ENCODE measurements at places on chromosomes 5 and 9.
A peak's percentile ranks its signal among the peaks of the same experiment; 100 is the strongest.

- no peak for DNase-seq
These were observed 69.3 kb upstream of the CXCL14 start for GRCh38 chr5:135648116-135648515.

GRCh38 chr5:174844971-174845370 is 120.6 kb downstream of the MSX2 start:
- no peak for DNase-seq

DNA sequence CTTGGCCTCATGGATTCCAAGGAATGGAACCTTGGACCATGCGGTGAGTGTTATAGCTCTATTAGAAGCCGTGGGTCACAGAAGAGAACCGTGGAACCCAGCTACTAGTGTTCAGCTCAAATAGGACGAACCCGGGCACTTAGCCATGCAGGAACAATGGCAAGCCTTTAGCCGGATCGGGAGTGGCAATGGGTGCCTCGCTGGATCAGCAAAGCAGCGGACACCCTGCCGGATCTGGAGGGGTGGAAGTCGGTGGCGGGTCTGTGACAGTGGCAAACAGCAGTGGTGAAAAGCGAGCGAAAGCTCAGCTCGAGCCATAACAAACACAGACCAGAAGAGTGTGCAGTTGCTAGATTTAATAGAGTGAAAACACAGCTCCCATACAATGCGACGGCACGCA is 2.4 kb upstream of the CDO1 start:
- DNase-seq: no peak

- DNase-seq: peak; percentile 77
These were observed 694 bp upstream of the PHPT1 start for GRCh38 chr9:136848393-136849037.

- DNase-seq: no peak
These were observed 24.5 kb upstream of the SARDH start for GRCh38 chr9:133762488-133763271.

DNA sequence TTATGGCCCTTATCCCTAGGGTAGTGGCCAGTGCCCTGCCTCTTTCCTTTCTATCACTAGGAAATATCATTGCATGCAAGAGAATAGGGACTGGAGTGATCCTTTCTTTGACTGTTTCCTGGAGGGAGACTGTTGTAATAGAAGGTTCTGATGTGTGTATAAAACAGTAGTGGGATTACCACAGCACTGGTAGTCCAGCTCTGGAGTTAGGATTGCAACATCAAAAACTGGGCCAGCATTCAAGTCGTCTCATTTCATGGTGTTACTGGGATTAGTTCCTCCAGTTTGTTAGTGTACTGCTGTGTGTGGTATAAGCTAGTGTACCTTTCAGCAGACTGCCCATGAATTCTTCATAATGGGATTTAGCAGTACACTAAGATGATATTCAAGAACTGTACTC is 45.8 kb downstream of the KIAA1958 start:
- DNase-seq: no peak

DNA sequence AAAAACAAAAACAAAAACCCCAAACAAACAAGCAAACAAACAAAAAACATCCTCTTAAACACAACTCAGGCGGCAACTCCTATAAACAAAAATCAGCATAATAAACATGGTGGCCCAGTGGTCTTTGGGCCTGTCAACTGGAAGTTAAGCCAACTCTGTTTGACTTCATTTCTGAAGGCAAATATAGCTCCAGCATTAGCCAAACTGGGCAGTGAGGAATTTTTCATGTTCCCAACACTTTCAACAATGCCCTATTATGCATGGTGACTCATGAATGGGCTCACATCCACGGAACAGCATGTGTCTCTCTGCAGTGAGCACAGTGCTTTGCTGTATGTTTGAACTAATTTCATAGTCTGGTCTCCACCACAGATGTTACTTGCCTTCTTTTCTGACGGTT is 143.9 kb upstream of the STC2 start:
- DNase-seq: no peak

- DNase-seq: no peak
These were observed 96.8 kb downstream of the ZNF608 start for GRCh38 chr5:124649491-124650146.

GRCh38 chr5:72156946-72157624 is 49.8 kb downstream of the MAP1B start:
- no peak for DNase-seq

DNA sequence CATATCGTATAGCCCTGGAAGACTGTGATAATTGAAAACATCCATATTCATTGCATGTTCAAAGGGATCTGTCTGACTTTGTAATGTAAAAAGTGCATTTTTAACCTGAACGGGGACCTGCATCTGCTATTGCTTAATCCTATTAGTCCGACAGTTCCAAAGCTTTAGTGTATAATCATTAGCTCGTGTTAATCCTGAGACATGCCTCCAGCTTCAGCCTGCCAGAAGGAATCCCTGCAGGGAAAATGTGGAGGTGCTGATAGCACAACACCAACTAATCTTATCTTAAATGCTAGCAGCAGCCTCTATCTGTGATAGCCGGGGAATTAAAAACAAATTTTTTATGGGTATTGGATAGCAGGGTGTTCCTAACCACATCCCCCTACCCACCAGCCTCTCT is 495.2 kb downstream of the TLE4 start:
- no peak for DNase-seq

DNA sequence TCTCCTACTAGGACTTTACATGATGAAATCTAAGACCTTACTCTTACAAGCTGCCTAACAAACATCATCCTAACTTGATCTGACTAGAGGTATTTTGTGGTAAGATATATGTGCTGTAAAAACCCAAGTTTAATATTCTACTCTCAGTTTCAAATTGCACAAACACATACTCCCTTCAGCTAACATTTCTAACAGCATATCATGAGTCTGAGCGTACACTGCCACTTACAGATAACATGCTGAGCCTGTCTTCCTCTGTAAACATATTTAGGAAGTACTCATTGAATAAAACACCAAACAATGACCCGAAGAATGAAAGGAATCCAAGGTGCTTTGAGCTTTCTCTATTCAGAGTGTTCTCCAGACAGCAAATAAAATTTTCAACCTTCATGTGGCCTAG is 7.9 kb upstream of the ESM1 start:
- DNase-seq: no peak

DNA sequence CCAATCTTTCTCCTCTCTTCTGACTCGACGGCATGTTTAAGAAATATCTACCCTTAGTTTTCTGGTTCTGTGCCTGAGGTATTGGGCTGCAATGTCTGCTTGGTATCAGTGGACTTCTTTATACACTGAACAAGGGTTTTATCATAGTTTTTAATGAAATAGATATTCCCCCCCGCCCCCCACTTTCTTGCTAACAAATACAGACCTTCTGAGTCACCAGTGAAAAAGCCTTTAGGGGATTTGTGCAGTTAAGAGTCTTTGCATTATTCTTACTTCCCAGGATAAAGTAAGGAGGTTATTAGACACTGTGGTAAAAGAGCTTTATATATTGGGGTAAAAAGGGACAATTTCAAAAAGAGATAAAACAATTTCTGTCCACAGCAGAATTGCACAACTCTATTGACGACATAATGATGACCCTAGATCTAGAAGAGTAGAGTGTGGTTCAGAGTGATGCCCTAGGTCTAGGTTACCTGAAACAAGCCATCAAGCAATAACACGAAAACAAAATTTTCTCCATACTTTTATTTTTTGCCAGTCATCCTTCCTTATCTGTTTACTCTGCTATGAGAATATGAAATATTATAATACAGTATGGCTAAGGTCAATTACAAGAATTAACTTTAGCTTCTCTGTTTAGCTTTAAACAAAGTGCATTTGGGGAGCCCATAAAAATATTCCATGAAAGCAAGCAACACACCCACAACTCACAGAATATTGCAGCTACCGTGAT is 110.7 kb downstream of the PLK2 start:
- no peak for DNase-seq

- no peak for DNase-seq
These were observed 27.6 kb downstream of the ATP10B start for GRCh38 chr5:160824301-160825001.

DNA sequence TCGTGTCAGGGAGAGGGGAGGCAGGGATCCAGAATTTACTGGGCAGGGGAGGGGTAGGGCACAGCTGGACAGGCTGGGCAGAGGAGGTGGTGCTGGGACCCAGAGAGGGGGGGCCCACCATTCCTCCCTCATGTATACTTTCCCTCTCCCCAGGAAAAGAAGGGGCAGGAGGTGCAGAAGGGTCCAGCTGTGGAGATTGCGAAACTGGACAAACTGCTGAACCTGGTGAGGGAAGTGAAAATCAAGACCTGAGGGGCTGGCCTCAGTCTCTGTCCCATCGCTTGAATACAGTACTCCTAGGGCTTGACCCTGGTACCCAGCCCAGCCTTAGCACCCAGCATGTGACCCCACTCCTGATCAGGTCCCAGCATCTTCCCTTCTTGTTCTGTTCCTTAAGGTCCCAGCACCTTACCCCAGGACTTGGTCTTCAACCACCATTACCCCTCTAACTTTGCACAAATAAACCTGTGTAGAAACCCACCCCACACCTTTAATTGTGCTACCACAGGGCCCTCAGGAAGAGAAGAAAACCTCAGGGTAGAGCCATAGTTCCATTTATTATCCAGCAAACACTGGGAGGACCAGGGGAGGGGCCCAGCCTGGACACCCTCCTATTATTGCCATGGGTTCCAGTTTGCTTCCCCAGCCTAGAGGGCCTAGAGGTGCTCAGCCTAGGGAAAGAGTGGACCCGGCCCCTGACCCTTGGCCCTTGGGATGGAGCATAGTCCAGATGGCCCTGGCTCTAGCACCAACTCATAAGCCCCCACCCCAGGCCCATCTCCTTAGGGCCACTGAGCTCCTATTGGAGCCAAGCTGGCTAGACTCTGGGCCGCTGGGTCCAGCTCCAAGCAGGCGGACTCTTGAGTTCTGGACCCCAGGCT is 2.0 kb downstream of the ENHO start:
- DNase-seq: no peak

- DNase-seq: no peak
These were observed 206.4 kb downstream of the NXNL2 start for GRCh38 chr9:88741335-88741734.

DNA sequence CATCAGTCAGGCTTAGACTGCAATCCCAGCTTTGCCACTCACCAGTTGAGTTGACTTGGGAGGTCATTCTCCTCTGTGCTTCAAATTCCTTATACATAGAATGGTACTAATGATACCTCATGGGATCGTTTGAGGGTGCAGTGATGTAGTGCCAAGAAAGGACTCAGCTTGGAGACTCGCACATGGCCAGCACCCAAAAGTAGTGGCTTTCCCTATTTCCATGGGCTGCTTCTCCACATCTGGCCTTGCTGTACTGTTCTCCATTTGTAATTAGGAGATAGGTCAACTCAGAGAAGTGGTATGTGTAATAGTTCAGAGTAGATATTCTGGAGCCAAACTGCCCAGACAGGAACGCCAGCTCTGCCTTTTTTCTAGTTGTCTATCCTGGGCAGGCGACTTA is 5.5 kb downstream of the CCL19 start:
- DNase-seq: no peak

- DNase-seq: no peak
These were observed 11.7 kb upstream of the EGR1 start for GRCh38 chr5:138453590-138453989.

DNA sequence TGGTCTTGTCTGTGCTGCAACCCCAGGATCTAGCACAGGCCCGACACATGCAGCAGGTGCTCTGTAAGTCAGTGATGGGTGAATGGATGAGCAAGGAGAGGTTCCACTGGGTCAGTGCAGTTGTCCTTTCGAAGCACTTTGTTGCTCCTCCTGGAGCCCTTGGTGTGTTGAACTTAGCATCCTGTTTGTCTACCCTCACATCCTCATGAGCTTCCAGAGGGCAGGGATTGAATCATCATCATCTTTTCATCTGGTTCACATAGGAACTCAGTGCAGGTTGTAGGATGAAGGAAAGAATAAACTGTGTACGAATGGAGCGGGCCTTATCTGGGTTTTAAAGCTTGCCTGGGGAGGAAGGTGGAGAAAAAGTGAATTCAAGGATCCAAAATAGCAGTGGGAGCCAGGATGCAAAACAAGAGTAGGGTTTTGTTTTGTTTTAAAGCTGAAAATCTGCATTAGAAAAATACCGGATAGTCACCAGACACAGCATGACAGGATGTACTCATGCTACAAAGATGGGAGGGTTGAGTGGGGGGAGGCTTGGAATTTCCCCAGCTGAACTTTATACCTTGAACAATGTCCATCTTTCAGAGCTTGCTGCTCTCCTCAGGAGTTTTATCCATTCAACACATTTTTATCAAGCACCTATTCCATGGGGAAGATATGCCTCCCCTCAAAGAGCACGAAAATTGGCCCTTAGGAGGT is 55.8 kb downstream of the PTTG1 start:
- DNase-seq: no peak

- DNase-seq: no peak
These were observed 149.2 kb upstream of the KLF9 start for GRCh38 chr9:70563431-70564204.

DNA sequence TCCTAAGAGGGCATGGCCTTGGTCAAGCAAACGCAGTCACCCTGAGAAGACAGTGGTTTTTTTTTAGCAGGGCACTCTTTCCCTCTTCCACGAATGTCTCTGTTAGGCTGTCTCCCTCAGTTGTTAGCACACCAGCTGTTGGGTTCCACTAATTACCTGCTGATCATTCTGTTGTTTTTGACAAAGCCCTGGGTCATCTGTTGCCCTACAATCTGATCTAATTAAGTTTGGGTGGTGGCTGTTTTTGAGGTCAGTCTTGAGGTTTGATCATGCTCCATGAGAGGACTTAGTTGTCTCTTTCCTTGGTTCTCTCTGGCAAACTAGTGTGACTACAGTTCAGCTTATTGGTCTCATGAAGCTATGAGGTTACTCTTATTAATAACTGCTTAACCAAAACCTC is 5.0 kb upstream of the PTPDC1 start:
- no peak for DNase-seq

DNA sequence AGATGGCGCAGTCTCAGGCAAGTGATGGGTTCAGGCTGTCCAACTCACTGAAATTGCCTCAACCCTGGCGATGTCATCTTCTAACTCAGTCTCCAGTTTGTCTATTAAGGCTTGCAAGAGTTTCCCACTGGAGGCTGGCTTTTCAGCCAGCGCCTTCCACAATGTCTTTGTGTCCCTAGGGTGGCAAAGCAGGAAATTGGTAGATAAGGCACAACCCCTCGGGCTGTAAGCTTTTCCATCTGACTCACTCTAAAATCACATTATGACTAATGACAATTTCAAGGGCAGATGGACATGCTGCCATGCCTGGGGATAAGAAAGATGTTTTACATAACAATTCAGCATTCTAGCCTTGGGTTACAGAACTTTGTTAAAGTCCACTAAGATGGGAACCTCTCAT is 61.9 kb downstream of the MROH2B start:
- no peak for DNase-seq

- DNase-seq: no peak
These were observed 143.6 kb upstream of the RASGRF2 start for GRCh38 chr5:80816590-80816989.

GRCh38 chr5:920321-920720 is 27.6 kb downstream of the TRIP13 start:
- no peak for DNase-seq

GRCh38 chr9:134404376-134405358 is 78.4 kb downstream of the RXRA start:
- DNase-seq: no peak

DNA sequence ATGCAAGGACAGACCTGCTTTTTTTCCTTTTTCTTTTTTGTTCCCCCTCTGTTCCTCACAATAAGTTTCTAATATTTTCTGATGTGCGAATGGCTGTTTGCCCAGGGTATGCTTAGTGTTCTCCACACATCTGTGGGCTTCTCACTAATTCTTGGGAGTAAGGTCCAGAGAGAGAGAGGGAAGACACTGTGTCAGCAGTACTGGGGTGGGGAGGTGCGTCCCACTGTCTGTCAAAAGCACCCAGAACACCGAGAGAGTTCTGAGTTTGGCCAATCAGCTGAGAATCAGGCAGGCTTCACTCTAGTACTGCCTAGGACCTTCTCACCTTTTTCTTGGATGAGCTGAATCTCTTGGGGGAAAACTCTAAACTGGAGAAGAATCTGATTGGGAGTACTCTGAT is 61.8 kb downstream of the ELL2 start:
- DNase-seq: no peak

All from Caco-2 (cell line).